Inflammatory macrophage treated with lipopolysaccharide for 4 hours (primary cell): ENCODE measurements at places on chromosomes 12 and 14.

DNA sequence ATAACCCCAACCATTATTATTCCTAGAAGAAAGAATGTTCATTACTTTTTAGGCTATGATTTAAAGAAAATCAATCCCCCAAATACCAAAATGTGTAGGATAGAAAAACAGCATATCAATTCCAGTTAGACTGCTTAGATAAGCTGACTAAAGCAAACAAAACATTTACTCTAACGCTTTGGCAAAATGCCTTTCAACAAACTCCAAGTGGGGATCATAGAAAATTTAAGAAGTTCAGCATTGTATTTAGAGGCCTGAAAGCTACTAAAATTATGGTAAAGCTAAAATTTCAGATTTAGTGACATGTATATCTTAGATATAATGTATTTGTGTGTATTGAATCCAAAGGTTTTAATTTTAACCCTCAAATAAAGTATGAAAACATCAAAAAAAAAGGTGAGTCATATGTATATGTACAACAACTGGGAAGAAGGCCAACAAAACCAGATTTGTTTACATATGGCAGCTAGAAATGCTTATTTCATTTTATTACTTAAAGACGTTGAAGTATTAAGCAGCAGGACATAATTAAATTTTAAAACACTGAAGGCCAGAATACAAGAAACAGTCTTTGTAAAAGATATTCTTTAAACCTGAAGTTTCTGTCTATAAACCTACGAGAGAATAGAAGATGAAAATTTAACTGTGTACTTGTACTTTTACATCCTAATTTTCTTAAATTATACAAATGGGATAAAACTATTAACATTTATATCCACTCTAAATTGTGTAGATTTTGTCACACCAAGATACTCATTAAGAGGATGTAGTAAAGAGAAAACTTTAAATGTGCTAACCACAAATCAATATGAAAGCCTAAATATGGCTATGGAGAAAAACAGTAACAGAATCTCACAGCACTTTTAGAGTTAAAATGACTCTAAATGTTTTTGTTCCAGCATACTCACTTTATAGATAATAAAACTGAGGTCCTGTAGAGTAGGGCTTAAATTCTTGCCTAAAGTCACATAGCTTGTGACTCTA lies 71.4 kb downstream of the SLC41A2 start:
- DNase-seq = no peak

DNA sequence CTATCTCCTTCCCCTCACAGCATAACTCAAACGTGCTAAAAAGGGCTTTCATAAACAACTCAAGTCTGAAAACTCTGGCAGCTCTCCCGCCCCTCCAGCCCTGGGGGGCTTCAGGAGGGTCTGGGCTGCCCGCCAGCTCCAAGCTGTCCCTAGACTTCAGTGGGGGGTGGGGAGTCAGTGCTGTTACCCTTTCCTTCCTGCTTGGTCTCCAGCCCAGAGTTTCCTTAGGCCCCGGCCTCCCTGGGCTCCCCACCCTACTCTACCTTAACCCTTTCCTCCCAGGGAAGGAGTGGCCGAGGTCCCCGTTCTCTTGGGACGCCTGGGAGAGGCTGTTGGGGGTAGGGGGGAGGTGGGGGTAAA lies 530 bp upstream of the NYNRIN start:
- no peak for DNase-seq

- no peak for DNase-seq
These were observed 75.9 kb downstream of the NINJ2 start for GRCh38 chr12:587132-588023.

- DNase-seq = no peak
These were observed 55.4 kb downstream of the TMEM132C start for GRCh38 chr12:128322341-128322740.

DNA sequence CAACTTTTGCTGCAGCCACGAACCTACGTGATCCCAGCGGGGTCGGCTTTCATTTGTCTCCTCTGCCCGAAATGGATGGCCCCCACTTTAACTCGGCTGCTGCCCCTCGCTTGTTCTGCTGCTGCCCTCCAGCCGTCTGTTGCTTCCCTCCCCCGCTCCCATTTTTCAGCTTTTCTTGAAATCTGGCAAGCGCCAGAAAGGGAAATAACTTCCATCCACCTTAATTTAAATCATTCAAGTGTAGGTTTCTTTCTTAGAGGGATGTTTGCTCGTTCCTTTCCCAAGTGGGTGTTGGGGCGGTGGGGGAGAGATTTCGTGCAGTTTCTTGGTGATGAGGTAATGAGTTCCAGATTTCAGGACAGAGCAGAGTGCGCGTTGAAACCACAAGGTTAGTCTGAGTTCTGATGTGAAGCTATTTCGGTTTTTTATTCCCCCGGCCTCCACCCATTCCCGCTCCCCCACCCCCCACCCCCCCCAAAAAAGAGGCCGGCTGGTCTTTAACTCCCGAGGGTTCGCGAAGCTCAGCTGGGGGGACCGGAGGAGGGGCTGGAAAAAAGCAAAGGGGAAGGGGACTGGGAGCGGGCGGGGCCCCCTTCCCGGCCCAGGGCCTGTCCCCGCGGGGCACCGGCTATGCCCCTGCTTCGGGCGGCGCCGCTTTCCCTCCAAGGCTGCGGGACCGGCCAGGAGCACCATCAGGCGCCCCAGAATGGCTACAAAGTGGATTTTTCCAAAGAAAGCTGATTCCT lies 2.2 kb upstream of the ZFP36L1 start:
- peak; percentile 71 for DNase-seq

- no peak for DNase-seq
These were observed 38.3 kb upstream of the GRIP1 start for GRCh38 chr12:66717036-66717673.

- no peak for DNase-seq
These were observed 948.4 kb upstream of the ATXN7L3B start for GRCh38 chr12:73589220-73589619.

DNA sequence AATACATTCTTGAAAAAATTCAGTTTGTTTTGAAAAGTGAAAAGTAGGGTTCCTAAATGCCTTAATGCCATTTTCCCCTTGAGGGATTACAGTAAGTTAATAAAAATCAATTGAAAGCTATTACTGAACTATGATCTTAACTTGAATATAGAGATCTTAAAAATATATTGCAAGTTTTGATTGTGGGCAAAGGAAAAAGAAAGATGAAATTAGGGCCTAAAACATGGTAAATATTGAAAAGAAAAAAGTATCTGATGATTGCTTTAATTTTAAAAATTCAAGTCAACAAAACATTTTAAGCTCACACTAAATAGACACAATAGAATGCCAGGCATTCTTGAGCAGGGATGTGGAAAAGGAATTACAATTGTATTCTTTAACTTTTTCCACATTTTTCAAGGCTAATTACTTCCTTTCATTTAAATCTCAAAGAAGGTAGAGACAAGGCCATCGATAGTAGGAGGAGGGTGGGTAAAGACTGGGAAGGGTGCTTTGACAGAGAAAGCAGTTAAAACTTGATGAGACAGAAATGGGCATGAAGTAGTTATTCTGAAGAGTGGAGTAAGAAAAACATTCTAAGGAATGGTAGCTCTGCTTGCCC lies 294.4 kb downstream of the NELL2 start:
- no peak for DNase-seq

GRCh38 chr12:60489071-60489470 lies 893.2 kb downstream of the SLC16A7 start:
- DNase-seq = no peak

GRCh38 chr14:20683125-20683890 lies 1.1 kb upstream of the RNASE4 start:
- DNase-seq = peak; percentile 81

DNA sequence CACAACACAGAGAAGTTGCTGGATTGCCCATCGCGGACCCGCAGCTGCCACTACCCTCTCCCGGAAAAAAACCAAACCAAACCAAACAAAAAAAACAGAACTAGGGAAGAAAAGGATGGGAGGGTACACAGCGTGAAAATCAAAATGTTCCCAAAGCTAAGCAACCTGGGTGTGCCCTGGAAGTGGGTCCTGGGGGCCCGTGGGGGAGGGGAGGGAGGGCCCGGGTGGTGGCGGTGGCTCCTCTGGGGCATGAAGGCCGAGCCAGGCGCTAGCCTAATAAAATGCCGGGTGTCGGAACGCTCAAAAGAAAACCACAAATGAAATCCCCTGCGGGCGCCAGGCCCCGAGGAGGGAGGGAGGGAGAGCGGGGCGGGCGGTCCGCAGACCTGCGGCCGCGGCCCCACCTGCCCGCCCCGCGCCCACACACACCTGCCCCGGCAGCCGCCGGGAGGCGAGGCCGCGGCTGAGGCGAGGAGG lies 787 bp downstream of the HECTD4 start:
- no peak for DNase-seq

GRCh38 chr12:116631619-116632018 lies 72.4 kb downstream of the MAP1LC3B2 start:
- no peak for DNase-seq

DNA sequence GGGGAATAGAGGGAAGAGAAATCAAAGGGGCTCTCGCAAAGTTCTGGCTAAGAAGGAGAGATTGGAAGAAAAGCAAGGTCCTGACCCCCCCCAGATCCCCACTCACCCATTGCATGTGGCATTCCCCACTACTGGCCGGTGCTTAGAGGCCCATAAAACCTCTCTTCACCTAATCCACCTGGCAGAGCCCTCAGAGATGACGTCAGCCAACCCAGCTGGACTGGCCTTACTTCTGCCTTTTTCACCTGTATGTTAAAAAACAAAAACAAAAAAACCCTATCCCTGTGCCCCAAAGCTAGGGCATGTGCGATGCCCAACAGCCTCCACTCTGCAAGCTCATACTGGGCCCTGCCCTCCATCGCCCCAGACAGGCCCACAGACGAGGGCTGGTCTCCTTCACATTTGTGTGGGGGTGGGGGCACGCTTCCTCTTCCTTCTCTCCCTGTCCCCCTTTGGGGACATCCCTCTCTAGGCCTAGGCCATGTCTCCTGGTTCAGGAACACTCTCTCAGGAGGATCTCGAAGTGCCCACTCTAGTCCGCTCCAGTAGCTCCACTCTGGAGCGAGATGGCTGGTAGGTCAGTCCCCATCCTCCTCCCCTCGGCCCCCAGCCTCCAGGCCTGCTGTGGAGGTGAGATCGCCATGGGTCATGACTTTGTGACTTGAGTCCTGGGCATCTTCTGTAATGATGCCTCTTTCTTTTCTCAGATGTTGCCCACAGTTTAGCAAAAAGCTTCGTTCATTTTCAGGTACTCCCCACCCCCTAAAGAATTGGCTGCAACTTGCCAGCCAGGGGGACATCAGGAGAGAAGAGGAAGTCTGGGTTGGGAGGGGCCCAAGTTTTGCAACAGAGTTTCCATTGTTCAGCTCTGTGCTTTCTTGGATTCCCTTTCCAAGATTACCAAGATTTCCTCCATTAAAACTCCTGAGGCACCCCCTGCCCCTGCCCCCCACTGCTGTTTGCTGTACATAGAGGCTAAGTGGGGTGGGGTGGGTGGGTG lies 37.0 kb downstream of the FIGNL2 start:
- DNase-seq = peak; percentile 8

- no peak for DNase-seq
These were observed 18.3 kb downstream of the SLC17A8 start for GRCh38 chr12:100375038-100375735.

DNA sequence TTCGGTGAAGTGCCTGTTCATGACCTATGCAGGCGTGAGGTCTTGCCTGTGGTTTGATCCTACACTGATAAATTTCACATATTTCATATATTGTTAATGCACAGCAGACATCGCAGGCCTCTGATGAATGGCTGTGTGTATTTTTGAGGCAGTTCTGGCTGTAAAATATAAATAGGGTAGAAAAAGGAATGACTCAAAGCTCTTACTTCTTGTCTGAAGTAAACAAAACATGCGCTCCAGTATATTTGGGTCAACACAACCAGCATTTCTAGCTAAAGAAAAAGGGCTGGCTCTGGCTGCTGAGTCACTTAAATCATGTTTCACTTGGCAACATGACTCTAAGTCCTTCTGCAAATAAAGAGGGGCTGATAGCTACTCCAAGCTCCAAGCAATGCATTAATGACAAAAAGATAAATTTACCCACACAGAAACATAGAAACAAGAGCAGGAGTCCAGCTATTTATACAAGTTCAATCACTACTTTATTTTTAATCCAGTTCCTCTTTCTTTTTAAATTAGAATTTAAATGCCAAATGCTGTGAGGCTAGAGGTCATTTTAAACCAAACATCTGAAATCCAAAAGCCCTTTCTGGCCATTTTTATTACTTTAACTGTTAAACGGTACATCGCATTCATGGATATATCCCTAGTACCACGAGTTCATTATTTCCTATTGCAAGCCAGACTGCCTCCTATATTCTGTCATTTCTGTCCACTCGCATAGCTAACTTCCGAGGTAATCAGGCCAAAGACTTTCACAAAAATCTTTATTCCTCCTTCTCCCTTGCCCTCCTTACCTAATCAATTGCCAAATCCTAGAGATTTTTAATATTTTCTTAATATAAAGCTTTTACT lies 54.3 kb upstream of the TMCC3 start:
- peak; percentile 48 for DNase-seq

GRCh38 chr12:53798575-53798974 lies 46.8 kb upstream of the CISTR start:
- DNase-seq = no peak

DNA sequence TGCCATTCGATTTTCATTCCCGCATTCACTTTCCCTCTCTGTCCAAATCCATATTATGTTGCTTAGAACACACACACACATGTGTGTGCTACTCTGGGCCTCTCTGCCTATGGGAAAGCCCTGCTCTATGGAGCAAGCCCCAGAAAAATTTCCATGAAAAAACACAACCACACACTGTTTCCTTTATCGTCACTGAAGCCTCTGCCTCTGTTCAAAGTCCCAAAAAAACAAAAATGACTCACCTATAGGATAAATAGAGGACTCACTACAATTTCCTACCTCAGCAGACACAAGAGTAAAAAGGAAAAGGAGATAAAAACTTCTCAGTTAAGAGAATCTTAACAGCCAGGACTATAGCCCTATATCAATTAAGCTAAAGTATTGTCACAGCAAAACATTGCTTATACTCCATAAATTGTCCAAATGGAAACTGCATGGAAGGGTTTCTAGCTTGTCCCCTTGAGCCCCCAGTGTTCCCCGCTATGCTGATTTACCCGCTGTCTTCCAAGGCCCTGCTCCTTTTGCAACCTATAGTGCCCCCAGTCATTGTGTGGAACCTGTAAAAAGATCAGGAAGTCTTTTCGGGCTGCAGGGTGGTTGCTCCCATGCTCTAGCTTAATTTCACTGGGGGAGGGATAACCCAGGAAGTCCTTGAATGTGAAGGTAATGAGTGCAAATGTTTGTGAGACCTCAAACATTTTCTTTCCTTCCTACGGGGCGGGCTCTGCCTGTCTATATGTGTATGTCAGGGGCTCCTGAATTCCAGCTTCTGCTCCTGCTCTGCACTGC lies 11.1 kb upstream of the PIP4K2C start:
- no peak for DNase-seq

DNA sequence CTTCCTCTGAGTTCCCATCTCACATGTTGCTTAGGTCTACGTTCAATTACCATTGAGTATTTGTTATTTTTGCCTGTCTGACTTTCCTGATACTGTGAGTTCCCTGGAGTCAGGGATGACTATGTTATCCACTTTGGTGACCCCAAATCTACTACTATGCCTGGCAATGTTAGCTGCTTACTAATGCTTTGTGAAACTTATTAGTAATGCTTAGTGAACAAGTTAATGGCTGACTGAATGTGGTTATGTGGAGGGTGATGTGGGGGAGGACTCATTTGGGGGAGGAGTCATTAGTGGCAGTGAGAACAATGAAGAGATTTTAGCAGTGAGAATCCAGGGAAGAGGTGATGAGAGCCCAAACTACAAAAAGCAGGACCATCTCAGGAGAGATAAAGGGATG lies 121.6 kb downstream of the KTN1 start:
- DNase-seq = no peak

- DNase-seq = no peak
These were observed 34.4 kb downstream of the ITPR2 start for GRCh38 chr12:26798640-26799039.

GRCh38 chr14:91510171-91511042 lies at the start of gene PPP4R3A:
PPP4R3A (minus strand) TSS chr14:91510310; CDS start chr14:91509647, 663 bp downstream.
- peak; percentile 96 for DNase-seq
